ENCODE measurements at places on chromosomes 2 and 18. TPM values are rescaled to one million over a fixed set of nuclear protein-coding genes. Genes with fewer than 3 reads are reported as not detected.

Gene CSRNP3
- total RNA-seq: not detected

Gene RGPD4
- not detected for total RNA-seq

Gene CCDC102B
- total RNA-seq: 1.1 TPM

Gene RNU2-63P
- 32.9 TPM for total RNA-seq

Gene TMEM182
- total RNA-seq: 2.1 TPM

Gene MAB21L4
- not detected for total RNA-seq

Gene SPP2
- not detected for total RNA-seq

DNA sequence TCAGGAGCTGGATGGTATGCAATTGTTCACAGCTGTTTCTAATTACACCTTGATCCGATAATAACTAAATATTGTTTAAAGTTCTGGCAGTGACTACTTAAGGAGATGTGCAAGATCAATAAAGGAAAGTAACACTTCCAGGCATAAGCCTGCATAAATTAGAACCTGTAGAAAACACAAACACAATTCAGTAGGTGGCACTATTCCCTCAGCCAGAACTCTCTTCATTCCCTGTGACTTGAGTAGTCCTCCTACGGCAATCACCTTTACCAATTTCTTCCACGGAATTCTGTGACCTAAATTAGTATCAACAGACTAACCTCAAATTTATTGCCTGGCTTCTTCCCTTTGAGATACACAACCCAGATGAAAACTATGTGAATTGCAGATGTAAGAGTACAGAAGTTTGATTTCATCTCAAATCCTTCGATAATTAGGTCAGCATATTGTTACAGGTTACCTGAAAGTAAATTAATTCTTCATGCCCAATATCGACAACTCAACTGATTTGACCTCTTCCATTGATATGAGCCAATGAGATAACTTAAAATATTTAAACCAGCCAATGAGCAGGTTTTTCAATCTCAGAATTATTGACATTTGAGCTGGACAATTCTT is 137.8 kb downstream of the PID1 start:
- no peak for DNase-seq

DNA sequence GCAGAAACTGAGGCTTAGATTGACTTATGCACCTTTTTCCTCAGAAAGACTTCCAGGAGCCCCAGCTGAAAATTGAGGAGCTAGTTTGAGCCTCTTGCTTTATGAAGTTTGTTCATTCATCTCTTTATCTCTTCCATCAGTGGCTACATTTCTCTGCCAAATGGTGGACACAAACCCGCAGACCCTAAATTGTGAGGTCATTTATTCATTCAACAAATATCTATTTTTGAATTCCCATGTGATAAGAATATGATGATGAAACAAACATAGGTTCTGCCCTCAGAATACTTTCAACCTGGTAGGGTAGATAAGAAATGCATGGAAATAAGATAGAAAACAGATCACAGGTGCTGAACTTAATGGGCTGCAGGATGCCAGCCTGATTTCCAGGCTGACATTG is 309.4 kb downstream of the TNS1 start:
- DNase-seq: no peak

DNA sequence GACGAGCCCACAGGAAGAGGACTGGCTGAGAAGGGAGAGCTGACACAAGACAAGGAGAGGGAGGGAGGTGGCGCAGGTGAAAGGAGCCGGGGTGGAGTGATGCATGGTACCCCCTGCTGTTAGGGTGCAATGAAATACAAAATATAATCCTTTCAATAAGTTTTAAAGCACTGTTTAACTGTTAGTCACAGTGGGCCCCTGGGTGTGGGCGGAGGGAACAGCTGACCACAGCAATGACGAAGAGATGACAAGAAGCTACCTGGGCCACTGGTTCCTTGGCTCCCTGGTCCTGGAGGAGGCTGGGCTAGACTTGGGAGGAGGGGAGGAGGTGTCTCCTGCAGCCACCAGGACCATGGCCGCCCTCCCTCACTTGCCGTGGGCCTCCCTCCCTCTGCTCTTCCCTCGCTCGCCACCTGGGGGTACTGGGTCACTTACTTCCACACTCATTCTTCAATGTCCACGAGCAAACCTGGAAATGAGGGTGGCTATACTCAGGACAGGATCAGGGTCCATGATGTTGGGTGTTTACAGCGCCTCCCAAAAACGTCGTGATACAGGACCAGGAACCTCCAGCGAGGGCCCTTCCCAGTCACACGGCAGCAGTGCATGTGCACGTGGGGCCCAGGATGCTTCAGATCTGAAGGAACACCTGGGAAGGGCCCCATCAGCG is 196.1 kb downstream of the ANKRD30B start:
- DNase-seq: no peak

DNA sequence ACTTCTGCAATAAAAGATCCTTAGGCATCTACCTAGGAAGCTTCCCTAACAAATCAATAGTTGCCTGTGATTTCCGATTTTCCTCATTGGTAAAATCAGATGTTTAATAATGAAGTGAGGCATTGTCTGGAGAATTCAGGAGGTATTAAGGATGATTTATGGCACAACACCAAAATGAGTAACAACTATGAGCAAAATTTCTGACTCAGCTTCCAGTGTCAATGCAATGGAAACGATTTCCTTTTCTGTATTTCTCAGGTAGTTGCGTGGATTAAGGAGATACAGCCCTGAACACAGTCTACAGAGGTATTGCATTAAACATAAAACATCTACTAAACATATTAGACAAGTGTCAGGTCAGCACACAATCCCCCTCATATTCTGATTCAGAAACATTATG is 99.5 kb downstream of the EPB41L3 start:
- no peak for DNase-seq

DNA sequence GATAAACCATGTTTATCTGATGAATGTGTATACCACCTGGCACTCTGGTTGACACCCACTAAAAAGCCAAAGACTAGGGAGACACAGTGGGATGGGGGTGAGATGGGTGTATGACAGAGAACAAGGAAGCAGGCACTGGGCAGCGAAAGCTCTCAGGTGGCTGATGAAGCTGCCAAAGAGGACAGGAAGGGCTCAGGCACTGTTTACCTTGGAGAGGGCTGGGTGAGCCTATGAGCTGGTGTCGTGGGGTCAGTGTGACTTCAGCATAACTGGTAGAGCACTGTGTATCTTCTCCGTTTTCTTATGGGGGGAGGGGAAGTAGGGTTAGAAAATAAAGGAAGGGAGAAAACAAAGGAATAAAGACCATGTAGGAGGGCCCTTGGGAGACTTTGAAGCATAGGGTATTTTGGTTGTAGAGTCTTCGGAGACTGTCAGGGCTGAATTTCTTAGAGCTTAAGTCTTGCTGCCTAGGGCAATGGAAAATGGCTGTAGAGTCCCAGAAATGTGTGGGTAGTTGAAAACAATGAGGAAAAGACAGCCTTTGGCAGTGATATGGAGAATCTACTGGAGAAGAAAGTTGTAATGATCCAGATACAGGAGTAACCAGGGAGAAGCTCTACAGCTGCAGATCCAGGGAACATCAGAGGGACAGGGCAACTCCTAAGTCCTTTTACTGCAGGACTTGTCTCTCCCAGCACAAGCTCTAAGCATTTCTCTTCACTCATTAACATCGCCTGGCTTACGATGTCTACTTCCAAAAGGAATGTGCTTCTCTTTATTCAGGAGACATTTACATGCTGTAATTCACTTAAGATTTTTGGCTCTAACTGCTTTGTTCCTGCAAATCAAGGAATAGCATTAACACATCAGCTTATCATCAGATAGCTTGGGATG is 120.0 kb downstream of the AQP4 start:
- DNase-seq: no peak

- no peak for DNase-seq
Observed at GRCh38 chr2:151481744-151482143, 72.0 kb downstream of the RIF1 start.

DNA sequence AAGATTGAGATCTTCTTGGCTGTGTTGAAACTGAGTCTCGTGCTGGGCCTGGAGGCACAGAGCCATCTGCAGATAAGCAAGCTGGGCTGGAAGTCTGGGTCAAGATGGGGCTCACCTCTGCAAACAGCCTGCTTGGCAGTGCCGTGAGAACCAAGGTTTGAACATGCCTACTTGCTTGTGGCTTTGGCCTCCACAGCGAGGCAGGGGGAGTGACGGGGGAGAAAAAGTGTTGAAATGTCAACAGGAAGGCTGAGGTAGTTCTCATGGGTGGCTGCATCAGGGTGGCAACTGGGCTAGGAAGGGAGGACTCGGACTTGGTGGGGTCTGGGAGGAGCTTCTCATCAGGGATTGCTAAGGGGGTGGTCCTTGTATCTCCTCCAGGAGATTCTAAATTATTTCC is 99.7 kb downstream of the THNSL2 start:
- DNase-seq: no peak

- DNase-seq: no peak
Observed at GRCh38 chr2:164625378-164625971, 4.2 kb upstream of the GRB14 start.

DNA sequence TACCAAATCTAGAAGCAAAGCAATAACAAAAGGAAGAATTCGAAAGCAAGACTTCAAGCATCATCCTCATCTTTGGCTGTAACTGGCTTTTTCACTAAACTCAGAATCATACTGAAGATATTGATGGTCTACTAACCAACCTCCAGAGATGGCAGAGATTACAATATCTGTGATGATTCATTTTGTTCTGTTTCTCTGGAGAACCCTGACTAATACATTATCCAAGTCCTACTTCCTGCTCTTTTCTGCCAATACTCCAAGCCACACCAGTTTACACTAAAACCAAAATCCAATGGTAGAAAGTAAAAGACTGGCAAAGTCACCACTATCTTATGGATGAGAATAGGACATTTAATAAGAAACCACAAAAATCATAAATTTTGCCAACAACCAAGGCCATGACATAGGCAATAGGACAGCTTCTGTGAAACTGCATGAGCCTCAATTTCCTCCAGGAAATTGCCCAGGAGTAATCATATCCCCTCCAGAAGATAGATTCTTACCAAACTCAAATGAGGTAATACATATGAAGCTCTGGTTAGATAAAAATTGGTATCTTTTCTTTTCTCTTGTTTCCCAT is 159.8 kb downstream of the METTL4 start:
- DNase-seq: no peak

GRCh38 chr2:196719110-196719872 is 79.8 kb downstream of the CCDC150 start:
- DNase-seq: no peak

GRCh38 chr2:143847257-143847656 is 672.7 kb downstream of the ZEB2 start:
- DNase-seq: no peak

DNA sequence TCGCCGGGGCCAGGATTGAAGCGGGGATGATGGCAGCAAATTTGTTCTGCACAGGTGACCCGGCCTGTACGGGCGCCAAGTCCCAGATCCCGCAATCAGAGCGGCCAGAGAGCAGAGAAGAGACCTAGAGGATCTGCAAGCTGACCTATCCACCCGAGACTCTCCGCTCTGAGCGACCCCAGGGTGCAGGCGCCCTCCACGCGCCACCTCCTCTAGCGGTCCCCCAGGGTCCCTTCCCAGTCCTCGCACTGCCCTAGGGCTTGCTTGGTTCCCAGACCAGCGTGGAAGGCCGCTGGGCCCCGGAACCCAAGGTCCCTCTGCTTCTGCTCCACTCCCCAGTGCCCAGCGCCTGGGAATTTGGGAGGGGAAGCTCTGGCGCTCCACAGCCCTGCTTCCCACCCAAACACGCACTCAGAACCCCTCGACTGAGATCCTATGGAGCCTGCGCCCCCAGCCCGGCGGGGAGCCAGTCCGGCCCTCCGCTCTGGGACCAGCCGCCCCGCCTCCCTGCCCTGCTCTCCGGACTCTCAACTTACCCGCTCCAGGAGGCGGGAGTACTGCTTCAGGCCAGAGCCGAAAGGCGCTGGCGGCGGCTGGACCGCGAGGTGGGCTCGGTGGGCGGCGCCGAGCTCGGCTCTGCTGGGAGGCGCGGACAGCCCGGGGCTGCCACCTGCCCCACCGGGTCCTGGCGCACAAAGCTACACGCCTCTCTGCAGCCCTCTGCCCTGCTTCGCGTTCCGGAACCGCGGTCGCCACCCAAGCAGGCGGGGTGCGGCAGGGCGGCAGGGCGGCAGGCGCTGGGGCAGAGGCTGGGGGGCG is 3.0 kb upstream of the SIX3 start:
- DNase-seq: no peak

- DNase-seq: no peak
Observed at GRCh38 chr18:73043211-73043610, 175.4 kb upstream of the NETO1 start.

GRCh38 chr2:9658972-9659371 is 28.2 kb upstream of the YWHAQ start:
- DNase-seq: no peak

GRCh38 chr2:158174495-158174894 is 72.8 kb downstream of the UPP2 start:
- no peak for DNase-seq

GRCh38 chr2:160062292-160063005 is at the start of gene PLA2R1:
Gene PLA2R1 (minus strand): TSS chr2:160062615. CDS start chr2:160062403, 212 bp downstream.
- no peak for DNase-seq

GRCh38 chr2:15594291-15595256 is 2.9 kb downstream of the DDX1 start:
- no peak for DNase-seq

DNA sequence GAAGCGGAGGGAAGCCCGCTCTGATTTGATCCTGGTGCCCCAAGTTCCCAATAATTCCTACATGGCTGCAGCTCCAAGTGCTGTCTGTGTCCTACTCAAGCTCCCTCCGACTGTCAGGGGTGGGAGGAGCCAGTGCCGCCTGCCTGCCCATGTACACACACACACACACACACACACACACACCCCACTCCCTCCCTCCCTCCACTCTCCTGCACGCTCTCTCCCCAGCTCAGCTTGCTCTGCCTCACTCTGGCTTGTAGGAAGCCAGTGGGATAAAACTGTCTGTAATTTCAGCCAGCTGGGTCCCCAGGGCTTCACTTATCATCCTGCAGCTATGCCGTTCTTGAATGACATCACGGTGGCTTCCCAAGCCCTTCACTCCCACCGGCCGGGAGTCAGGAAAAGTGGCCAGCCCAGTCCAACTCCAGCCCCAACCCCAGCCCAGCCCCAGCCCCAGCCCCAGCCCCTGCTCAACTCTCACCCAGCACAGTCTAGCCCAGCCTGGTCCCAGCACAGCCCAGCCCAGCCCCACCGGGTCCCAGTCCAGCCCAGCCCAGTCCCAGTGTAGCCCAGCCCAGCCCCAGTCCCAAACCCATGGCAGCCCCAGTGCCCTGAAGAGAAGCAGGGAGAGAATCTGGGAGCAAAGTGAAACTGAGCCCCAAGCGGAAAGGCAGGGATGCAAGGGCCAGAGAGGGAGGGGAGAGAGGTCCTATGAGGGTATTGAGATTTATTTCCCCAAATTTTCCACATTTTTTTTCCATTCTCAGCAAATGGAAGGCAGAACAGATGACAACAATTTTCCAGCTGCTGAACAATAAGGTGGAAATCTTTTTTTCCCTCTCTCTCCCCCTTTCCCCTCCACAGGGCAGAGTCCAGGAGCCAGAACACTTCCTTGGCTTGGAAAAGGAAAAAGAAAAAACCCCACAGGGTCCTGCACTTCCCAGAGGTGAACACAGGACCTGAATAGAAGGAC is 144.0 kb downstream of the TNS1 start:
- DNase-seq: no peak

- DNase-seq: no peak
Observed at GRCh38 chr2:99156891-99157290, 2.1 kb downstream of the LIPT1 start.

GRCh38 chr18:36582988-36583745 is 245.6 kb downstream of the TPGS2 start:
- DNase-seq: no peak

All from activated T-helper 1 cell treated with anti-CD3 and anti-CD28 coated beads, Interleukin-12 subunit alpha, Interleukin-12 subunit beta, Interleukin-2, Interleukin-4 antibody, amounts not matched to agents 30 ng/mL and 10 ng/mL and 1 ng/mL, durations not matched to agents 14 hours and 24 hours and 36 hours (primary cell).